ENCODE measurements at places on chromosomes 7 and 10.
A peak's percentile ranks its signal among the peaks of the same experiment; 100 is the strongest.

- no peak for DNase-seq
These were observed 77.1 kb downstream of the SEC23IP start for GRCh38 chr10:119969609-119970008.

- no peak for DNase-seq
These were observed 1085.4 kb upstream of the SORCS1 start for GRCh38 chr10:108249940-108250339.

- DNase-seq: peak; percentile 81
These were observed 659.7 kb upstream of the IGFBP3 start for GRCh38 chr7:46580766-46581165.

DNA sequence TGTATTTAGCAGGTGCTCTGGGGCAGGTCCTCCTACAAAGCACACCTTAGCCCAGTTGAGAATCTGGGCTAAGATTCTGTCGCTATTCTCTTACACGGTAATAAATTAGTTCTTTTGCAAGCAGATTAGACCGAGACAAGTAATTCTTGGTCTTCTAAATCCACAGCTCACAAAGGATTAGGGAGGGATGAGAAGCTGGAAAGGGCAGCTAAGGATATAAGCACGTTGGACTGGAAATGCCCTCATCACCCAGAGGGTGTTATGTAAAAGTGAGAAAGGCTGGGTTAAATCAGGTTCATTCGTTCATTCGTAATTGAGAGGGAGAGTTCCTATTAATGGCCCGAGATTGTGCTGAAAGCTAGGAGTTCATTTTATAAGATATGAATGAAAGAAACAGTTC, 41.8 kb downstream of the PFKFB3 start:
- no peak for DNase-seq

DNA sequence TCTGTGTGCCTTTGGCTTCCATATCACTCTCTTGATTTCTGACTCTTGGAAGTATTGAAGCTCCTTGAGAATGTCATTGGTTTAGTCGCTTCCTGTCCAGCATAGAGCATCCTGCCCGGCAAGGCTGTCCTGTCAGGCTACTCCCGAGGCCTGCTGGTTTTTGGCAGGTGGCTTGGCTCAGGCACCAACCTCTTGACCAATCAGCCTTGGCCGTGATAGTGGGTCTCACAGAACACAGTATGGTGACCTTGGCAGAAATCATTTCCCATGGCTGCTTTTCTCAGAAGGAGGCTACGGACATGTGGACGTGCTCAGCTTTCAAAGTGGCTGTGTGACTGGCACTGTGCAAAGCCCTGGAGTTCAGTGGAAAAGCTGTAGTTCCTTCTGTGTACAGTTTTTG, 516.9 kb downstream of the REEP3 start:
- DNase-seq: no peak

DNA sequence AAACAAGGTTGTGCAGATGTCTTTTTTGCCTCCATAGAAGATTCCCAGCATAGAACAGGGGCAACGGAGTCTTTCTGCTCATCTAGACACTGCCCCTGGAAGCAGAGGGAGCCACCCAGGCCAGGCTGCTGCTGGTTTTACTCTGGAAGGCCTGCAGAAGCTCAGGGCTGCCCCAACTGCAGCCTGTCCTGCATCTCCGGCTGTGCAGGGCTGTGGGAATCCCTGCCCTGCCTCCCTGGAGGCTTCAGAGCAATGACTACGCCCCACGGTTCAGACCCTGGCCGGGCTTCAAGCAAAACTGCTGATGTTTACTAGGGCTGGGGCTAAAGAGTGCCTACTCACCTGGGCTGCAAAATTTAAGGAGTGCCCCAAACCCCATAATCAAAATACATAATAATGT, 43.9 kb downstream of the GHRHR start:
- no peak for DNase-seq

DNA sequence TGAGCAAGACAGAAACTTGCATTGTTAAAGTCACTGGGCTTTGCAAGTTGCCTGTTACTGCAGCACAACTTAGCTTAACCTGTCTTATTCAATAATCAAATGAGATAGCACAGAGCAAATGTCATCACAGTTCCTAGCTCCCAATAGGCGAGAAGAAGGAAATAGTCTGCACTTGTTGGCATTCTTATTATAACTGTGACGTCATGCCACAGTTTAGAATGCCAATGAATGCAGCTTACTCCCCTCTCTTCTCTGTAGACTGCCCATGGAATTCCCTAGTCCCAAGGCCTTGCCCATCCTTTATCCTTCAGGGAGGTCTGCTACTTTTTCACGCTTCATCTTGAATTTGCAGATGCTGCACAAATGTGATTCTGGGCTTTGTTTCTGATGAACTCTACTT, 1094.9 kb upstream of the AUTS2 start:
- no peak for DNase-seq

- peak; percentile 24 for DNase-seq
These were observed 20.5 kb upstream of the ZNF273 start for GRCh38 chr7:64882341-64883112.

GRCh38 chr7:131869169-131869844, 312.9 kb upstream of the PODXL start:
- DNase-seq: no peak

- DNase-seq: no peak
These were observed at the start of gene LGI1 for GRCh38 chr10:93757801-93758507. LGI1 (plus strand) TSS chr10:93757936; CDS start chr10:93758145, 209 bp downstream.

GRCh38 chr7:43166686-43167085, 54.2 kb downstream of the HECW1 start:
- DNase-seq: no peak

DNA sequence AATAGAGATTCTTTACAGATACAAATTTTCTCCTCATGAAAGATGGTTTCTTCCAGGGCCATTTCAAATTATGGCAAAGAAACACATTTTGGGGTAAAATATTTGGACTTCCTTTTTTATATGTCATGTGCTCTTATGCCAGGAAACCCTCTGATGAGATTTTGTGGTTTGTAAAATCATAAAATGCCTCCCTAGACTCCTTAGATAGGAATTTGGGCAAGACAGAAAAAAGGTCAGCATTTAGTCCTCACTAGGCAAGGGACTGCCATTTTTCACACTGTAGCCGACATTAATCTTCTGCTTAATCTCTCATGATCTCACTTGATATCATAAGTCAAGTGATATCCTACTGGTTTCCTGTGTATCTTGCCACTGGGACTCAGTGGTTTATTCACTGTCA, 286.4 kb downstream of the ARHGAP12 start:
- DNase-seq: peak; percentile 50

GRCh38 chr7:138077809-138078208, 1.6 kb downstream of the AKR1D1 start:
- no peak for DNase-seq

DNA sequence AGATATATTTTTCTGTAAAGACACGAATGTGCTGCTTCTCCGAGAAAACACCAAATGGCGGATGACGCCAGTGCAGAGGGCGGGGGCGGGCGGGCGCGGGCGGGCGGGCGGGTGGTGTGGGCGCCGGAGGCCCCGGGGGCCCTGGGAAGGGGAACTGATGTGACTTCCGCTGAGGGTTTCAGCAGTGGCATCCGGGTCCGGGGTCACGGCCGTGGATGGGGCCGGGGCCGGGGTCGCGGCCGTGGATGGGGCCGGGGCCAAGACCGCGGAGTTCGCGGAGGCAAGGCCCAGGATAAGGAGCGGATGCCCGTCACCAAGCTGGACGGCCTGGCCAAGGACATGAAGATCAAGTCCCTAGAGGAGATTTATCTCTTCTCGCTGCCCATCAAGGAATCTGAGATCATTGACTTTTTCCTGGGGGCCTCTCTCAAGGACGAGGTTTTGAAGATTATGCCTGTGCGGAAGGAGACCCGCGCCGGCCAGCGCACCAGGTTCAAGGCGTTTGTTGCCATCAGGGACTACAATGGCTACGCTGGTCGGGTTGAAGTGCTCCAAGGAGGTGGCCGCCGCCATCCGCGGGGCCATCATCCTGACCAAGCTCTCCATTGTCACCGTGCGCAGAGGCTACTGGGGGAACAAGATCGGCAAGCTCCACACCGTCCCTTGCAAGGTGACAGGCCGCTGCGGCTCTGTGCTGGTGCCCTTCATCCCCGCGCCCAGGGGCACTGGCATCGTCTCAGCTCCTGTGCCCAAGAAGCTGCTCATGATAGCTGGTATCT, 20.3 kb upstream of the IGF2BP3 start:
- peak; percentile 47 for DNase-seq

- peak; percentile 21 for DNase-seq
These were observed 8.4 kb downstream of the LAMB1 start for GRCh38 chr7:107994421-107995030.

GRCh38 chr7:156185076-156185475, 372.8 kb upstream of the SHH start:
- DNase-seq: no peak

Data from fibroblast of skin of right biceps (primary cell).